ENCODE measurements at places on chromosomes 13 and 19.

- no peak for DNase-seq
Measured at GRCh38 chr13:73995736-73996135, 138.5 kb downstream of the KLF12 start.

- no peak for DNase-seq
Measured at GRCh38 chr13:101869553-101869952, 417.1 kb downstream of the ITGBL1 start.

- no peak for DNase-seq
Measured at GRCh38 chr13:106989876-106990275, 421.9 kb upstream of the ARGLU1 start.

- no peak for DNase-seq
Measured at GRCh38 chr19:42466521-42467182, 23.9 kb upstream of the CXCL17 start.

DNA sequence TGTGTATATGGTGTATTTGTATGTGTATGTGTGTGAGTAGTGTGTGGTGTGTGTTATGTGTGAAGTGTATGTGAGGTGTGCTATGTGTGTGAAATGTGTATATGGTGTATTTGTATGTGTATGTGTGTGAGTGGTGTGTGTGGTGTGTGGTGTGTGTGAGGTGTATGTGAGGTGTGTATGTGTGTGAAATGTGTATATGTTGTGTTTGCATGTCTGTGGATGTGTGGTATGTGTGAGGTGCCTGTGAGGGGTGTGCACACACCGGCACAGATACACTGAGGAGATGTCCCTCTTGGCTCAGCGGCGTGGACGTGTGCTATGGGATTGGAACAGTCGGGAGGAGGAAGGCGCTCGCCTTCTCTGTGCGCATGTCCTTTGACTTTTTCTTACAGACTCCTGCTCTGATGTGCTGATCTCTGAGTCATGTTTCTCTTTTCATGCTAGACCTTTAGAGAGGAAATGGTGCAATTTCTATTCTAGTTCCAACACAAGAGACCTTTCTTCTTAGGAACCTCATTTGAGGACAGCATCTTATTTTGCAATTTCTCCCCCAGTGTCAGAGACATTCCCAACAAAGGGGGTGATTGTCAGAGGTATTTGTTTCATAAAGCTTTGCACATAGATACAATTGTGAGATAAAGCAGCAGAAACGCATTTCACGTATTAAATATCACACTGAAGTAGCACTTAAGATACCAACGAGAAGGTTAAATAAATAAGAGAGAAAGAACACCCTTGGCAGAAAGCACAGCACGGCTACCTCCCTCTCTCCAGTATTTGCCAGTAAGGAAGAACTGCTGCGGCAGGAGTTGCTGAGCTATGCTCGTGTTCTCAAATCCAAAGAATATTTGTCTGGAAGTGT lies 11.3 kb upstream of the TNFRSF19 start:
- DNase-seq: peak; percentile 44
